ENCODE measurements at places on chromosomes 7 and 10. TPM values are rescaled to one million over a fixed set of nuclear protein-coding genes. Genes with fewer than 3 reads are reported as not detected.

- DNase-seq = no peak
Measured at GRCh38 chr7:50662041-50662694, 97.0 kb upstream of the DDC start.

DNA sequence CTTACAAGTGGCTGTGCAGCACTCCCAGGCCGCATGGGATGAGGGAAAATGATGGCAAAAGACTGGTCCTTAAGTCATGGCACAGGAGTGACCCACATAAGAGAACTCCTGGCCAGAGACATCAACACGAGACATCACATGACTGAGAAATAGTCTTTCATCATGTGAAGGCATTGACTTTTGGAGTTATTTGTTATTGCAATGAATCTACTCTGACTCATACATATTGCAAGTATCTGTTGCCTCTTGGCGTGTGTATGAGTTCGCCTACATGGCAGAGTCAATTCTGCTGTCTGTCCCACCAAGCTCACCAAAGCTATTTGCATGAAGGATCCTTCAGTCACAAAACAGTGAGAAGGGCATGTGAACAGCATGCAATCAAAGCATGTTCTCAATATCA is 59.7 kb upstream of the HABP2 start:
- no peak for DNase-seq

- no peak for DNase-seq
Measured at GRCh38 chr7:80264769-80265495, 130.3 kb downstream of the GNAI1 start.

GRCh38 chr10:110708776-110709443 is 64.8 kb downstream of the RBM20 start:
- DNase-seq = no peak

GRCh38 chr10:77563638-77564270 is 73.9 kb downstream of the KCNMA1 start:
- no peak for DNase-seq

- DNase-seq = no peak
Measured at GRCh38 chr10:48788554-48788953, 103.9 kb downstream of the WDFY4 start.

DNA sequence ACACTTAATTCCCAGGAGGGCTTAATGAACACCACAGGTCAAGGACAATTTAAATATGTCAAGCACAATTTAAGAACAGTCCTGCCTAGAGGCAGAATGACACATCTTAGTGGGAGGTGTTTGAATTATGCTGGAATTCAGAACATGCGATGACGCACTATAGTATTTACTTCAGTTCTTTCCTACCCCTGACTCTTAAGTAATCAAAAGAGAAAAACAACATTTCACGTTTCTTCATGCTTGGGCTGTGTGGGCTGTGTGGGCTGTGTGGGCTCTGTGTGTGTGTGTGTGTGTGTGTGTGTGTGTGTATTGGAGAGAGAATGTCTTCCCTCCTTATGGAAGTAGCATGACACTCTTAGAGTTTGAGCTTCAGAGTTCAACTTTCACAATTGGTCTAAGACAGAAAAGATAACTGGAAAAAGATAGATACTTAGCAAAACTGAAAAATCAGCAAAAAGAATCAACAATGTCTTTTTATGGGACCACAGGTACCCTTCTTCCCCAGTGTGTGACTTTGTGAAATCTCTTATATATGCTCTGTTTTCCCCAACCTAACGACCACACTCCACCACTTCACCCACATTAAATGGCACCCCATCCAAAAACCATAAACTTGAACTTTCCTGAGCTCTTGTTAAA is 33.7 kb upstream of the CABCOCO1 start:
- no peak for DNase-seq

DNA sequence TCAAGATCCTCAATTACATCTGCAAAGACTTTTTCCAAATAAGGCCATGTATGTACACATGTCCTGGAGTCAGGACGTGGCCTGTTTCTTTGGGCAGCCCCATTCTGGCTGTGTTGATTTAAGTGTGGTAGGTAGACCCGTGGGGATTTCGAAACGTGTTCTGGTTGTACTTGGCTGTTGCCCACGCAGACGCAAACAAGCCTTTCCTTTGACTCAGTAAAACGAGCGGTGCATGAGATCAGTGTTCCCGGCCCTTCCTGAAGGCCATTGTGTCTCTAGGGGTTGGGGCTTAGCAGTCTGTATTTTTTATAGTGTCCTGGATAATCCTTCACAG is 64.8 kb upstream of the DNAJB6 start:
- no peak for DNase-seq

- no peak for DNase-seq
Measured at GRCh38 chr7:12410523-12410922, 6.9 kb upstream of the VWDE start.

DNA sequence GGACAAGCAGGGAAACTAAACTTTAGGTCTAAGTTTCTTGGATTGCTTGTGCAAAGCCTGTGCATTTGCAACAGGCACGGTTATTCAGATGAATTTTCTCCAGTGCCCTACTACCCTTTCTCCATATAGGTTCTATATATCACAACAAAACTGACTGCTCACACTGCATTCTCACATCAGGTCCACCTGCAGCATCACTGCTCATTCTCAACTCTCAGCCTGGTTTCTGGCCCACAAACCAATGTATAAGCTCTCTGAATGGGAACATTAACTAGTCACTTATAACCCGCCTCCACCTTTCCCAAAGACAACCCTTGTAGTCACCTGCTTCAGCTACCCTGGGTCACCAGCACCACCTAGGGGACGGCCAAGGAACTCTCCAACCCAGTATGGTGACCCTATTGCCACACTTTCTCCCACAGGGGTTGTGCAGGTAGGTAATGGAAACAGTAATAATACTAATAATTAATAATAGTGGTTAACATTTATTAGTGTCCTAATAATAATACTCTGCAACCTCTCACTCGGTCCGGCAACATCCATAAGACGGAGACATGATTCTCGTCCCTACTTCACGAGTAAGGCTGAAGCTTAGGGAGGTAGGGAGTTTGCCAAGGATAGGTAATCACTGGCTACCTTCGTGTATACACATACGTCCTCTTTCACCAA is 97.3 kb downstream of the CLEC2L start:
- DNase-seq = no peak

GRCh38 chr7:44630792-44631457 is 24.5 kb downstream of the OGDH start:
- DNase-seq = no peak

- DNase-seq = no peak
Measured at GRCh38 chr10:88074971-88075370, 211.5 kb downstream of the PTEN start.

GRCh38 chr10:44051091-44051490 is 333.8 kb downstream of the CXCL12 start:
- DNase-seq = no peak

DNA sequence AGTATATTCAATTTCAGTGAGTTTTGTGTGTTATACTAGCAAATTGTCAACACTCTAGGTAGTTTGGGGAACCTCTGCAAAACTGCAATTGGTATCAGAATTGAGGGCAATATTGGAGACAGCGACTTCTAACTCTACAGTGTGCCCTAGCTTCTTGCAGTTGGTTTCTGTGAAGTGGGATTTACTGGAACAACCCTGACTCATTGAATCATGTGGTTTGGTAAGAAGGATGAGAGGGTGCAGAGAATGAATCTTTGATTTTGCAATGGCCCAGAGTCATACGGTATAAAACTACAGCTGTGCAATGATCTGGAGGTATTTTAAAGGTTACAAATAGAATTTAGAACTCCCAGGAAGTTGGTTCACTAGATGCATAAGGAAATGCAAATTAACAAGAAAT is 129.1 kb upstream of the PPP1R3A start:
- no peak for DNase-seq

DNA sequence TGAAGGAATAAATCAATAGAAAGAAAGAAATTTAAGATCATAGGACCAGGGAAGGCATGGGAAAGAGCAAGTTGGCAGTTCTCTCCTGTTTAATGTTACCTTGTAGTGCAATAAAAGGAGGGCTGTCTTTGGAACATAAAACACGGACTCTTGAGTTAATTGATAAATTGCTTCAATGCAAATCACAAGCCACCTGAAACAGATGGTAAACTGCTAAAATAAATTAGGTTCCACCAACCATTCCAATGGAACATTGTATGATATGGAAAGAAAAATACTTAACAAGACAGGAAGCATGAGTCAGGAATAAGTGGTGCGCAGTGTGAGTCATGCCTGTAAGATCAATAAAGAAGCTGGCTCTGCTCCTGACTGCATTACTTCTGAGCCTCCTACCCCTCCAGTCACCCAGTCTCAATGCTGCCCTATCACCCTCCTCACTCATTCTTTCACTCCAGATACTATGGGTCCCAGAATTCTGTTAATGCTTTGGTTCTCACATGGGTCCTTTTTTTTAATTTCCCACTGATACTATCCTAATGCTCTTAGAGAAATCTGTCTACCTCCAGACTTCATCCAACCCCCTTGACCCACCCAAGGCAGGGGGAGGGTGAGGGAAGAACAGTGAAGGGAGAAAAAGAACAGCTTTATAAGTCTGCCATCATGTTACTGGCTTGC is 78.9 kb downstream of the LRRC17 start:
- no peak for DNase-seq

GRCh38 chr10:6052247-6053221 is 9.6 kb downstream of the IL2RA start:
- no peak for DNase-seq

GRCh38 chr10:34520084-34520483 is 295.0 kb downstream of the PARD3 start:
- DNase-seq = no peak

- DNase-seq = no peak
Measured at GRCh38 chr7:40866601-40867000, 731.8 kb downstream of the SUGCT start.

DNA sequence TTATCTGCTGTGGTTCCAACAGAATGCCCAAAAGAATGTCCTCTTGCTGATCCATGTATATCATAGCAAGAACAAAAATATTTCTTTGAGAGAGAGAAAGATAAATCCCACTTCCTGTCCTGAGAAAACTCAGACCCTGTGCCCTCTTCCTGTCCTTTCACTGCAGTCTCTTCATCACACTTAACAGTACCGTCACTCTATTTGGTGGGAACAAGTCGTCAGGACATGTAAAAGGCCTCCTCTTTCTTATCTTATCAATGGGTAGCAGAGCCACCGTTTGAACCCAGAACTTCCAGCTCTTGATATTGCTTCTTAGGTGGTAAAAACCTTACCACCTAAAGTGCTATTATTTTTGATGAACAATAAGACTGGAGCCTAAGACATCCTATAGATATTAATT is 43.9 kb downstream of the CHRM2 start:
- no peak for DNase-seq

DNA sequence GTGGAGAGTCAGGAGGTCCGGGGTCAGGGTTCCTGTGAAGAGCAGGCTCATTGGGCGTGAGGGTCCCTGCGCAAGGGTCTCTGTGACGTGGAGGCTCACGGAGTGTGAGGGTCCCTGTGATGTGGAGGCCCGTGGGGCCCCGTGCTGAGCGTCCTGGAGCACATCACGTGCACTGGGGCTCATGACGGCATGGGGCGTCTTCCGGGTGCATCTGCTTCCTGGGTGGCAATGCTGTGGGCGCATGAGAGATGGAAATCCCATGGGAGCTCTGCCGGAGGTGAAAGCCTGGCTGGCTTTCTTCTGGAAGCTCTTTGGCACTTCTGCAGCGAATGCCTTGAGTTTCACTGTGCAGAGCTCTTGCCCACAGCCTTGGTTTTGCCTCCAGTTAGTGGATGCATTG is 71.4 kb downstream of the WDR37 start:
- no peak for DNase-seq

- DNase-seq = no peak
Measured at GRCh38 chr10:49361178-49361554, 34.7 kb downstream of the DRGX start.

GRCh38 chr7:92279396-92280031 is 33.7 kb downstream of the ANKIB1 start:
- no peak for DNase-seq

GRCh38 chr10:91887272-91888076 is 21.8 kb downstream of the FGFBP3 start:
- peak; percentile 49 for DNase-seq

GRCh38 chr10:99793819-99794218 is 11.4 kb downstream of the ABCC2 start:
- no peak for DNase-seq

DNA sequence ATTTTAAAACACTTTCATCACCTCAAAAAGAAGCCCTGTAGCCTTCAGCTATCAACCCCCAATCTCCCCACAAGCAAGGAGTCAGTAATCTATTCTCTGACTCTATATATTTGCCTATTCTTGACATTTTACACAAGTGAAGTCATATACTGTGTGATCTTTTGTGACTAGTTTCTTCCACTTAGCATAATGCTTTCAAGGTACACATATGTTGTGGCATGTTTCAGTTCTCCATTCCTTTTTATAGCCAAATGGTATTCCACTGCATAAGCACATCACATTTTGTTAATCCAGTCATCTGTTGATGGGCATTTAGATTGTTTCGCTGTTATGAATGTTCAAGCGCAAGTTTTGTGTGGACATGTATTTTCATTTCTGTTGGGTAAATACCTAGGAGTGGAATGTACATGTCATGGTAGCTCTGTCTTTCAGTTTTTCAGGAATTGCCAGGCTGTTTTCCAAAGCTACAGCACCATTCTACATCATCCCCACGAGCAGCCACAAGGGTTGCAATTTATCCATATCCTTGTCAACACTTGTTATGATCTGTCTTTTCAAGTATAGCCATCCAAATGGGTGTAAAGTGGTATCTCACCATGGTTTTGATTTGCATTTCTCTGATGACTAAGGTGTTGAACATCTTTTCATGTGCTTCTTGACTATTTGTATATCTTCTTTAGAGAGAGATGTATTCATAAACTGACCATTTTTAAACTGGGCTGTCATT is 405.6 kb downstream of the KCNMA1 start:
- no peak for DNase-seq

GRCh38 chr7:88291398-88292173 is 15.1 kb downstream of the STEAP4 start:
- no peak for DNase-seq

GRCh38 chr10:5413012-5413938 is 918 bp downstream of the NET1 start:
- DNase-seq = no peak

GRCh38 chr7:25775999-25776743 is 375.8 kb upstream of the NFE2L3 start:
- no peak for DNase-seq

DNA sequence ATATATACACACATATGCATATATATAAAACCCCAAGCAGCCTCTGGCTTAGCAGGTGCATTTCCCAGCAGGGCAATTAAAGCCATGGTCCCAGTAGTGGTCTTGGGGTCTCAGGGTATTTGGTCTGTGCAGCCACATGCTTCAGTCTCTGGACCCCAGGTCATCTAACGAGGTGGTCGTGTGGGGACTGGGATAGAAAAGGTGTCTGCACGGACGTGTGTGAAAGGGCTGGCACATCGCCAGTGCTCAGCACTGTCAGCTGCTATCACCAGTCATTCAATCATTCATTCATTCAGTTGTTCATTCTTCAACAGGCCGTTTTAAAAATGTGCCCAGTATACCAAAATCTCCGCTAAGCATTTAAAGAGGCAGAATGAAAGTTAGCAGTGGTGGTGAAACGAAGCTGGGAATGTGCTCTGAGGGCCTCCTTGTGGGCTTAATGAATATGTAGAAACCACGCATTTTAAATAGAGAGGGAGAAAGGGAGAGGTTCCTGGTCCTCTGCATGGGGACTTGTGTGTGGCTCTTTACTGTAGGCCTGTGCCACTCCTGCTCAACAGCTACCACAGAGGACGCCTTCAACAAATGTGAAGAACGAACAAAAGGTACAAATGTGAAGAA is 170.4 kb downstream of the EGFR start:
- no peak for DNase-seq

Gene TMEM273
- 3.1 TPM for polyA plus RNA-seq

Gene GPR146
- polyA plus RNA-seq = 3.0 TPM

Gene SPDYE16
- polyA plus RNA-seq = 1.7 TPM

Gene ACHE
- 4.2 TPM for polyA plus RNA-seq

Gene POM121C
- 48.6 TPM for polyA plus RNA-seq

Gene AKR1C2
- polyA plus RNA-seq = 11.4 TPM

Gene RINT1
- polyA plus RNA-seq = 25.1 TPM

Data from right renal pelvis (tissue), 4 donors.